ENCODE measurements at places on chromosomes 4 and X. TPM values are rescaled to one million over a fixed set of nuclear protein-coding genes. Genes with fewer than 3 reads are reported as not detected.

The XAGE2 gene
- total RNA-seq, result not detected

GRCh38 chr4:67713529-67714247 lies 12.7 kb upstream of the UBA6 start:
- no peak for DNase-seq

DNA sequence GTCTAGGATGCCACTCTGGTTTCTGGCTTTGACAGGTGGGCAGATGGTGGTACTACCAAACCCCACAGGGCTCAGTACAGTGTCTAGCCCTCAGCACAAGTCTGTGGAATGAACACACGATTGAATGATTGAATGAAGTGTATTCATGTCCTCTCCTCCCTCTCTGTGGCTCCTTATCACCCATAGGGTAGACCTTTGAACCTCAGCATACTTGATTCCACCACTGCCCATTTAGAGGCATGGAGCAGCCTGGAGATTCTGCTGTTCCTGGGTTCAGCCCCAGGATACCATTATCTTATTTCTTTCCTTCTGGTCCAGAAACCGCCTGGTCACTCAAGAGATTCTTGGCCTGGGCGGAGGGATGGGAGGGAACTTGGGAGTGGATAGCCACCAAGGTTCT lies 53.9 kb downstream of the PRPS1 start:
- no peak for DNase-seq

DNA sequence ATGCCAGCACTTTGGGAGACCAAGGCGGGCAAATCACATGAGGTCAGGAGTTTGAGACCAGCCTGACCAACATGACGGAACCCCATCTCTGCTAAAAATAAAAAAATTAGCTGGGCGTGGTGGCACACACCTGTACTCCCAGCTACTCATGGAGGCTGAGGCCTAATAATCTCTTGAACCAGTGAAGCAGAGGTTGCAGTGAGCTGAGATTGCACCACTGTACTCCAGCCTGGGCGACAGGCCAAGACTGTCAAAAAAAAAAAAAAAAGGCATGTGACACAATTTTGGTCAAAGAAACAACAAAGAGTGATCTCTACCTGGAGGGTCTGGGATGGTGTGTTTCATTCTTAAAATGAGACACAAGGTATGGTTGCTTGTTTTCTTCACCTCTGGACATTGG lies 188.2 kb upstream of the HS3ST1 start:
- no peak for DNase-seq

DNA sequence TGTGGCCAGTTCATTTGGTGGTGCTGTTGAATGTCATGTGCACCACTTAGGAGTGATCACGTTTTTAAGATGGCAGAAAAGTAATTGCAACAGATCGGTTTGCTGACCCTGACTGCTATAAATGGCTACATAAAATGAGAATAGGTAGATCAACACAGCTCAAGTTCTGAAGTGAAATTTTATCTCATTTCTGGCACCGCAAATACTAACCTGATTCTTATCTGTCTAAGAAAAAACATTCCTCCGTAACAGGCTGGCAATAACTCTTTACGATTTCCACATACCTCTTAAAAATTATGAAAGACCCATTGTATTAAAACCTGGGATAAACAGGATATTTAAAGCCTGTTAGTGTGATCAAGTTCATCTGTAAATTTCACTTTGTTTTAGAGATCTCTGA lies 387.5 kb downstream of the PDGFC start:
- no peak for DNase-seq

DNA sequence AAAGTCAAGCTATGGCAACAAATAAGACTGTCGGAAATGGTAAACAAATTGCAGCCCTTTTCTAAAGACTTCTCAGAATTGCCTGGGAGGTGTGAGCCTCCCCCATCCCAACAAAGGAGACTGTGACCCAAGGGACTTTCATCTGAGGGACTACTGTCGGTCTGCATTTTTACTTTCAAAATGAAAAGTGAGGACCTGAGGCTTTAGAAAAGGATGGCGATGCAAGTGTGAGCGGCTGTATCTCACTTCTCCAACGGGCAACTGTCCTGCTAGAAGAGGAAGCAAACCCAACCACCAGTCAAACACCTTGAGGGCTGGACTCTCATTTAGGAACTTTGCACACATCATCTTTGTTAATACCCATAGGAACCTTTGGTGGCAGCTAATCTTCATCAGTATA lies 62.6 kb upstream of the CLNK start:
- DNase-seq, result no peak

GRCh38 chr4:8575457-8575856 lies 4.7 kb upstream of the GPR78 start:
- DNase-seq, result no peak

GRCh38 chr4:45663003-45663402 lies 460.9 kb downstream of the GABRG1 start:
- no peak for DNase-seq

DNA sequence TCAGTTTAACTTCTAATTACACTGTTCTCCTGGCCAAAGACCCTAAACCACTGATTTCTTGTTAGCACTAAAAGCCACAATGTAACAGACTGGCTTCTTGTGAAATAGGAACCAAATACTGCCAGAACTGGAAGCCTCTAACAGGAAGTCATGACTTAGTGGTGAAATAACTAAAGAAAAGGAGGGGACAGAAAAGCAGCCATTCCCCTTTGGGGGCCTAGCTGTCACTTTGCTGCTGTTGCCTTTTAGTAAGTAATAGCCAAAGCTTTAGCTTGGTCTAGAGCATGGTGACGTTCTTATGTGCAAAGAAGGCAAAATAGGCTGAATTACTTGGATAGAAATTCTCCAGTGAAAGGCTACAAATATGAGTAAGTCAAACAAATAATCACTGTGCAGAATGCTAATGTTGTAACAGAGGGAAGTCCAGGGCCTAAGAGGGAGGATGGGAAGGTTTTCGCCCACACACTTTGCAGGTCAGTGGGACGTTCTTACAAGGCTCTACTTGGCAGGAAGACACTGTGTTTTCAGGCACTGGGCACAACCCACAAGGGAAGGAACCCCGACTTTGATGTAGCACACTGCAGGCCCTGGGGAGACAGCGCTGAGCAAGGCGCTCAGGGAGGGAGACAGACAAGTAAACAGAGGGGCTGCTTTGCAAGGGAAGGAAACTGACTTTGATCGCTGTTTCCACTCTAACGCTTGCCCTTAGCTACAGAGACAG lies 16.7 kb downstream of the GAB3 start:
- no peak for DNase-seq

DNA sequence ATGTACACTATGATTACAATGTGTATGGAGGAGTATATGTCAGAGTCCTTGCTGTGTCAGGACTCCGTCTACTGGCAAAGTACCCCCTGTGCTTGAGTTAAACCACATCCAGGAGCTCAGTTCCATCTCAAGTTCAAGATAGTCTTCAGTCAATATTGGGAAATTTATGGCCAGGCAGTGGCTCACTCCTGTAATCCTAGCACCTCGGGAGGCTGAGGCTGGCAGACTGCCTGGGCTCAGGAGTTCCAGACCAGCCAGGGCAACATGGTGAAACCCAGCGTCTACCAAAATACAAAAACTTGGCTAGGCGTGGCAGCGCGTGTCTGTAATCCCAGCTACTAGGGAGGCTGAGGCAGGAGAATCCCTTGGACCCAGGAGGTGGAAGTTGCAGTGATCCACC lies 5.8 kb downstream of the SLBP start:
- no peak for DNase-seq

The UGT2B11 gene
- 0.25 TPM for total RNA-seq

The TGIF2LX gene
- total RNA-seq, result not detected

- DNase-seq, result no peak
Observed at GRCh38 chrX:15356444-15356843, 21.1 kb upstream of the PIGA start.

The RIBC1 gene
- total RNA-seq, result 0.38 TPM

The LRCH2 gene
- total RNA-seq, result not detected

The RIPPLY1 gene
- 0.75 TPM for total RNA-seq

- peak; percentile 72 for DNase-seq
Observed at GRCh38 chr4:53905941-53906377, 158.4 kb downstream of the CHIC2 start.

DNA sequence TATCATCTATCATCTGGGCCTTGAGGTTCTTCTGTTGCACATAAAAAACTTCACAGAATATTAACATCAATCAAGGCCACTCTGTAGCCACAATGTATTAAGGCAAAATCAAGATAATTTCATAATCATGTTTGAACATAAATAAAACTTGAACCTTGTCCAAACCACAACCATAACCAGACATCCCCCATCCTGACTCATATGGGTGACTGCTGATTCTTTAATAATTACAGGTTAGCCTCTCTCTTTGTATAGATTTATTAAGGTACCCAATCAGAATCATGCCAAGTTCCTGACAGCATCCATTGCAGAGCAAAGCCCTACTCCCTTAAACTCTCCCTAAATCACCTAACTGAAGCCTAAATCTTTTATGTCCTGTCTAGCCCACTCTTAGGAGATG lies 16.7 kb upstream of the AREG start:
- no peak for DNase-seq

DNA sequence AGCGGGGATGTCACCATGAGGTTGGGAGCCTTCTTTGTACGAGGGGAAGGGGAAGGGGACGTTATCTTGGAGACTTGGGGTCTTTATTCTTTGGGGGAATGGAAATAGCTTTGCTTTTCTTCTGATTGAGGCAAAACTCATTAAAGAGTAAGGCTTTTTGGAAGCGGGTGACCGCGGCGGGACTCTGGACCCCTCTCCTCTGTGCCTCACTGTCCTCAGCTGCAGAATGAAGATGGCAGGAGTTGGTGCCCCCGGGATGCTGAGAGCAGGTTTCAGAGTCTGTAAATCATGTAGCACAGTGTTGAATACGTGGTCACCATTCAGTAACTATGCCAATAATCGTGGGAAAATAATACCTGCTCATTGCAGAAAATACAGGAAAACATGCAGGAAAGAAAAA lies 32.1 kb downstream of the HTT-AS start:
- no peak for DNase-seq

Data from left lobe of liver (tissue), 2 donors.